ENCODE measurements at places on chromosomes 12 and 14. TPM values are rescaled to one million over a fixed set of nuclear protein-coding genes. Genes with fewer than 3 reads are reported as not detected.

Gene LRRC9
- 1.0 TPM for total RNA-seq

Gene CACNA2D4
- 0.72 TPM for total RNA-seq

Gene OTUB2
- total RNA-seq = 4.8 TPM

Gene PAH
- not detected for total RNA-seq

Gene CS
- total RNA-seq = 295 TPM

- DNase-seq = no peak
Measured at GRCh38 chr12:470133-470532, 10.4 kb downstream of the B4GALNT3 start.

GRCh38 chr12:113169697-113170096, 15.6 kb downstream of the DDX54 start:
- no peak for DNase-seq

DNA sequence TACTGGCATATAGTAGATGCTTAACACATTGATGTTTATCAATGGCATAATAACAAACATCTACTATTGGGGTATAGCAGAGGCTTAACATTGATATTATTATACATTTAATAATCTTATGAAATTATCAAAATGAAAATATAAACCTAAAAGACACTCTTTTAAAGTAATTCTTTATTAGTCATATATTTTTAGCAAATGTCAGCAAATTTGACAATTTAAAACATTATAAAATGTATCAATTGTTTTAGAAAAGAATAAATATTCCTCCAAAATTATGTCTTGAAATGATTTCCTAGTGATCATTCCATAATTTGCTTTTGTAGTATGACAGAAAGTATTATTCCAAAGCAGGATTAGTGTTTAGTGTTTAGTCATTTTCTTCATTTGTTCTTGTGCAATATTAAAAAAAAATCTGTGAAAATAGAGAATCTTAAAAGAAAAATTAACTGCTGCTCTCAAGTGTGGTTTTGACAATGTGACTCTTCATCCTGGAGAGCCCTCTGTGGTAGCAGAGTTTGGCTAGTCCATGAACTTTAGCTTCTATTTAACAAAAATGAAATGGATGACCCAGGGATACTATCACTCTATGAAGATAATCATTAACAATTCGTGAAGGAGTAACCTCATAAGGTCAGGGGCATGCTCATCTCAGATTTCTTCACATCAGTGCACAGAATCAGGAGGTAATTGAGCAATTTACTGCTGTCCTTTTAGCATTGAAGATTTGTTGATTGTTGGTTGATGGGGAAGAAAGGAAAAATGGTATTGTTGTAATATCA, 1018.5 kb downstream of the LRFN5 start:
- DNase-seq = no peak

- no peak for DNase-seq
Measured at GRCh38 chr12:116196752-116197718, 80.5 kb downstream of the MED13L start.

DNA sequence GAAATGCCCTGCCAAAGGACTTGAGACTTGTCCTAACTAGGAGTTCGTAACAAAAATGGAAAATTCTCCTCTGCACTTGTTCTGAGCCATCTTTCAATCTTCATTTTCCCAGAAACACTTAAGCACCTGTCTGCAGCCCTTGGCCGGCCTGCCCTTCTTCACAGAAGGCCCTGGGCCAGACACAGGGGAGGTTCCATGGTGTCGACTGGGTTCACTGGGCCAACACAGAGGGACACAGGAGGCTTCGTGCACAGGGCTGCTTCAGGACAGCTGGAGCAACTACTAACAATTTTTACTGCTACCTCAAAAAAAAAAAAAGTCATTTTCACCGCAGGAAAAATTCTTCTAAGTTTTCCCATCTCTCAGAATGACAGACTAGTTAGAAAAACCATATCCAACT, 19.6 kb downstream of the NID2 start:
- DNase-seq = no peak

- no peak for DNase-seq
Measured at GRCh38 chr12:46472893-46473633, 100.5 kb upstream of the SLC38A2 start.

DNA sequence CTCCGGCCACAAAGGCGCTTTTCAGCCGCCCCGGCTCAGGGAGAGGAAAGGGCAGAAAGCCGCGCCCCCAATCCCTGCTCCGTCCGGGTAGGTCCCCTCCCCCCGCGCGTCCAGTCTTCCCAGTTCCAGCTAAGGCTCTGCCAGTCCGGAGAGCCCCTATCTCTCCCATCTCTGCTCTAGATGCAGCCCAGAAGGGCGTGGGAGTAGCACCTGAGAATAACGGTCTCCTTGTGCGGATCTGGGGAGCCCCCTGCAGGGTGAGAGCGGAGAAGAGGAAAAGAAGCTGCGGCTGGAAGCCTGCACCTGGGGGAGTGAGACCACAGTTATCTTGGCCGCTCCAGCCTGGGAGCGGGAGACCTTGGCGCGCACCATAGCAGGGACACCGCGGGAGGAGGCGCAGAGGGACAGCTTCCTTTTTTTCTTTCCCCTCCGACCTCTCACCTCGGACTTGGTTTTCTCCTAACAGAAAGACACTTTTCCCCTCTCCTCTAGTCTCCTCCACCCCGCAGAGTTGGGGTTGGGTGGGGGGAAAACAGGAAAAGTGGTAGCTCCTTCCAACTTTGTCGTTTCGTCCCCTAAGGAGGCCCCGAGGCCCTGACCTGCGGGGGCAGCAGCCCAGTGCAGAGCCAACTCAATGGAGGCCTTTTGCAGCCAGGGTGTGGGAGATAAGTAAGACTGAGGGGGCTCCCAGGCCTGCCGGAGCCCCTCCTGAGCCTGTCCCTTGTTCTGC, 2.4 kb downstream of the DHH start:
- peak; percentile 73 for DNase-seq

GRCh38 chr14:72755766-72756165, 138.1 kb downstream of the DPF3 start:
- DNase-seq = no peak

DNA sequence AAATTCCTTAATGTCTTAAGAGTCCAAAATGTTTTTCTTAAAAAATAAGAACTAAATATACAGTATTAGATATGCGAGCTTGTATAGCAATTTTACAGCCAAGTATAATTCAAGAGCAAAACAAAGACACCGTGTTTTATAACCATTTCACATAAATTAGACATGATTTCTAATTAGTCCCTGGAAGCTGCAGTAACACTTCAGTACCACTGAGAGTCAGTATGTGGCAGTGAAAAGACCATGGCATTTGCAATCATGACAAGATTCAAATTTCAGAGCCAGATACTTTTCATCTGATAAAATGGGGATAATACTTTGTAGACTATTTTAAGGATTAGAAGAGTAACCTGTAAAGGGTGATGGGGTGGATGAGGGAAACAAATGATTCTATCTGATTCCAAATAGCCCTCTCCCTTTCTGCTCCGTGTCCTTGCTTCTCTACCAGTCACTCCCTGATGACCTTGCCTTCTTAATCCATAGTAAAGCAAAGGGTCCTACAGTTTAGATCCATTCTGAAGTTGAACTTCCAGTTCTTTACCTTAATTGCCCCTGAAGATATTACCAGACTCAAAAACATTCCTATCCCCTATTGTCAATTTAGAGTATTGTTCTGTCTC, 145.4 kb upstream of the ABCD2 start:
- no peak for DNase-seq

- DNase-seq = no peak
Measured at GRCh38 chr12:118870551-118870950, 110.8 kb upstream of the SRRM4 start.

DNA sequence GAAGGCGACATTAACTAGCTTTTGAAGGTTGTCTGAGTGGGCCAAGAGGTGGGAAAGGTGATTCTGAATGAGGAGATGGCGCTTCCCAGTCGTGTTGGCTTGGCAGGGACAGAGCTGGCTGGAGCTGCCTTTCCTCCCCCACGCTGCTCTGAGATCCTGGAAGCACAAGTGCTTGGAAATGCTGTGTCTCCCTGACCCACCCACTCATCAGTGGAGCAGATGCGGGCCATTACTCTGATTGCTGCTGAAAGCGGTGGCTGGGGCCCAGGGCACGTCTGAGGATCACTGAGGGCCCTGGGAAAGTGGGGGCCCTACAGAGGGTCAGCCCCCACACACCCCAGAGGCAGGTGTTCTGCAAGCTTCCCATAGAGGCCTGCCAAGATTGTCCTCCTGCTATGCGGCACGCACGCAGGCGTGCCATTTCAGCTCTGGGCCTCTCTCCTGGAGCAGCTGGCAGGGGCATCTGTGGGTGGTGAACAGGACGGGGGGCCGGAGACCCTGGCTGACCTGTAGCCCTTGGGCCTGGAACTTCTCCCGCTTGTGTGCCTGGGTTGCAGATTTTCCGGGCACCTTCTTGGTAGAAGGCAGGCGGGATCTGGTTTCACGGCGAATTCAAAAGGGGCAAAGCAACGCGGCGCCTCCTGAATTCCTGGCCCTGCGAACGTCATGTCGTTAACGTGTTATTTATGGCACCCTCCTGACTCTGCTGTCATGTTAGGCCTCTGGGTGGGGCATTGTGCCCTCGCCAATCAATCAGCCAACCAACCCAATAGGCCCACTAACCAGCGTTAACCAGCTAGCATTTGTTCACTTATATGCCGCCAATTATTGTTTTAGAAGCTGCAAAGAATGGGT, 133.8 kb upstream of the TBX3 start:
- no peak for DNase-seq

DNA sequence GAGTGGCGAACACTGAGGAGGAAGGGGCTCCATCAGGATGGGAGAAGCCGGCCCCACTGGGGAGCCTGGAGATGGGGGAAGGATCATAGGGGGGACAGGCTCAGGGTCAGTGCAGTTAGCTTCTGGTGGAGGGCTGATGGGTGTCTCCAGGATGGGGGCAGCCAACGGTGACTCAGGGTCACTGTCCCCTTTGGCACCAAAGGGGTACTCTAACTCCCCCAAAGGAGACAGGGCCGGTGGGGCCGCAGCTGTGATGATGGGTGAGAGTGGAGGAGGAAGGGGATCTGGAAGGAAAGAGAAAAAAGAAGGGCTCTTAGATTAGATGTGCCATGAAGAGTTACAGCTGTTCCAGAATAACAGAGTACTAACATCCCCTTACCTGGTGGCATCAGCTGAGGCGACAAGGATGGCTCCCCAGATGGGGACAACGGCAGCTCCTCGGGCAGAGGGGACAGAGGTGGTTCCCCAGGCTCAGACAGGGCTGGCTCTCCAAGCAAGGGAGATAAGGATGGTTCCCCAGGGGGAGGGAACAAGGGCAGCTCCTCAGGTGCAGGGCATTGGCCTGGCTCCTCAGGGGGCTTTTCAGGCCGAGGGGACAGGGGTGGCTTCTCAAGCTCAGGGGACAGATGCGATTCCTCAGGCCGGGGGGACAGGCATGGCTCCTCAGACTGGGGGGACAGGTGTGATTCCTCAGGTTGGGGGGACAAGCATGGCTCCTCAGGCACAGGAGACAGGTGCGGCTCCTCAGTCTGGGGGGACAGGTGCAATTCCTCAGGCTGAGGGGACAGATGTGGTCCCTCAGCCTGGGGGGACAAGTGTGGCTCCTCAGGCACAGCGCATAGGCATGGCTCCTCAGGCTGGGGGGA, 9.9 kb downstream of the KMT2D start:
- no peak for DNase-seq

GRCh38 chr14:96279564-96279963, 23.6 kb downstream of the BDKRB1 start:
- DNase-seq = no peak

GRCh38 chr12:107734139-107734538, 26.8 kb downstream of the PRDM4 start:
- no peak for DNase-seq

- DNase-seq = no peak
Measured at GRCh38 chr12:123967121-123967586, 5.5 kb downstream of the CCDC92 start.

GRCh38 chr12:89427508-89428156, 75.3 kb upstream of the DUSP6 start:
- DNase-seq = no peak

DNA sequence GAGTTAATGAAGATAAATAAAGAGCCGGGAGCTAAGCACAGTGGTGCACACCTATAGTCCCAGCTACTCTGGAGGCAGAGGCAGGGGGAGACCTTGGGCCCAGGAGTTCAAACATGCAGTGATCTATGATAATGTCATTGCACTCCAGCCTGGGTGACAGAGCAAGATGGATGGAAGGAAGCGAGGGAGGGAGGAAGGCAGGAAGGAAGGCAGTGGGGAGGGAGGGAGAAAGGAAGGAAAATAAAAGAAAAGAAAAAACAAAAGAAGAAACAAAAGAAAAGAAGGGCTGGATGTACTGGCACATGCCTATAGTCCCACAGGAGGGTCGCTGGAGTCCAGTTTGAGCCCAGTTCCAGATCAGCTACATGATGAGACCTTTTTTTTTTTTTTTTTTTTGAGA, 19.0 kb upstream of the SP7 start:
- no peak for DNase-seq

DNA sequence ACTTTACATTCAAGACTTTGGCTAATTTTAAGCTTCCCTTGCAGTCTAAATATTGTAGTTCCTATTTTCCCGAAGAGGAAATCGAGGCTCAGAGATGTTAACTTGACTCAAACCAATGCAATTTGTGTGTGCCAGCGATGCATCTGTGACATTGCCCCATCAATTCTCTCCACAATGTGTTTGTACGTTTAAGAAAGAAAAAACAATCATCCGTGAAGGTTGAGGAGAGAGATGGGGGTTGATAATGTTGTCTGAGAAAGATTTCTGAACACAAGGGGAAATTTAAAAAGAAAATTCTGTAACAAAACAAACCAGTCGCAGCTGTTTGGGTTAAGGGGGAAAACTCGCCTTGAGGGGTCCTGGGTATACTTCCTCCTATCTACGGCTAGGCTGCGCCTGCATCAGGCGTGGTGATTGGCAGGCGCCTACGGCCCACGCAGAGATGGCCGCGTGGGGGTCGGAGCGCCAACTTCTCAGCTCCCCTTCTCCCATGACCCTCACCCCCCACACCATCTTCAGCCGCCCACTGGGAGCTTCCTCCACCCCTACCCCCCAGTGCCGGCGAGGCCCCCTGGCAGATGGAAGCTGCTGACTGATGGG, 12.3 kb downstream of the SIX1 start:
- no peak for DNase-seq

- no peak for DNase-seq
Measured at GRCh38 chr14:30748343-30748742, 126.0 kb upstream of the COCH start.

DNA sequence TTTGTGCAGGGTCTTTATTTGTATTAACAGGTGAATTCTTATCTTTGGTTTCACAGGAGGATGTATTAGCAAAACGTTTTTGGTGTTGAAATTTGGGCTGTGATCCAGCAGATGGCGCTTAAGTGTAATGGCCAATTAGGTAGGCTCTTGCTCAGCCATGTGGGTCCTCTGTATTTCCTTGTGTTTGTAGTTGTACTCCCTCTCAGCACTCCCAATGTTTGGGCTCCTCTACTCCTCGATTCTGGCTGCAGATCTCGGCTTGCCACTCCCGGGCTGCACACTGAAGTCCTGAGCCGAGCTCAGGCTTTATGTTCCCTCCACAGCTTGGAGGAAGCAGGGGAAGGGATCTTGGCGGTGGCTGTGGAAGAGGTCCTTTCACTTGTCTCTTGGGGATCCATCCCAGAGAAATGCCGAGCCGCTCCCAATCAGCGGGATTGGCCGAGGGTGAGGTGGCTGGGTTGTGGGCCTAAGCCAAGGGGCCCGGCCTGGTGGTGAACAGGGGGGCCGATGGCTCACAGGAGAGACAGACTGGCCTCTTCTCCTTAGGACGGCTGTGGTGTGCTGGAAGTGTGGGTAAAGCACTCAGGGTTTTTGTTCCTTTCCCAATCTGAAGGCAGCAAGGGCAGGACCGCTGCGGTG, 133.7 kb downstream of the AEBP2 start:
- peak; percentile 9 for DNase-seq

- DNase-seq = no peak
Measured at GRCh38 chr14:71311061-71311460, 403.8 kb downstream of the PCNX1 start.
